ENCODE measurements at places on chromosomes 4 and X. TPM values are rescaled to one million over a fixed set of nuclear protein-coding genes. Genes with fewer than 3 reads are reported as not detected.

DNA sequence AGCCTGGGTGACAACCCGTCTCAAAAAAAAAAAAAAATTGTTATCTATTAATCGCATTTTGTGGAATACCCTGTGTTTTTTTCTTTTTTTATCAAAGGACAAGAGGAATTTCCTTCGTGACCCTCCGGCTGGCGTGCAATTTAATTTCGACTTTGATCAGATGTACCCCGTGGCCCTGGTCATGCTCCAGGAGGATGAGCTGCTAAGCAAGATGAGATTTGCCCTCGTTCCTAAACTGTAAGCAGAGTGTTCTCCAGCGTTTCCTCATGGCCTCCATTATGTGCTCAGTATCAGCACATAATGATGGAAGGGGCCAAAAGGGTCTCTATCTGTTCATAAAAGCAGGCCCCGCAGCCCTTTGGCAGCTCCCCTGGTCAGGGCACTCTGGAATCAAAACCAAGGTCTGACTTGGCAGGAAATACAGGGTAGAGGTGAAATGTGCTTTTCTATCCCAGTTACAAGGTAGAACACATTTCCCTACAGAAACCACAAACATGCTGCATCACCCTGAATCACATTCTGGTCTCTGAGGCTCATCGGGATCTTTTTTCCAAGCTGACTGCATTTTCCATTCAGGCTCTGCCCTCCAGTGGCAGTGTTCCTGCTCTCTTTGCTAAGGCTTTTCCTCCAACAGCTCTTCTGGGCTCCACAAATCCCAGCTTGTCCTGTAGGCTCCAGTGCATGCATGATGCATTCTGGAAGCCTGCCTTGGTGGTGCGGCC is 24.4 kb downstream of the SYAP1 start:
- DNase-seq = peak; percentile 30

- no peak for DNase-seq
Measured at GRCh38 chr4:86892636-86892960, 376 bp upstream of the C4orf36 start.

CLCN5 gene
- 5.2 TPM for total RNA-seq

- peak; percentile 23 for DNase-seq
Measured at GRCh38 chr4:174604198-174604597, 81.9 kb upstream of the HPGD start.

DNA sequence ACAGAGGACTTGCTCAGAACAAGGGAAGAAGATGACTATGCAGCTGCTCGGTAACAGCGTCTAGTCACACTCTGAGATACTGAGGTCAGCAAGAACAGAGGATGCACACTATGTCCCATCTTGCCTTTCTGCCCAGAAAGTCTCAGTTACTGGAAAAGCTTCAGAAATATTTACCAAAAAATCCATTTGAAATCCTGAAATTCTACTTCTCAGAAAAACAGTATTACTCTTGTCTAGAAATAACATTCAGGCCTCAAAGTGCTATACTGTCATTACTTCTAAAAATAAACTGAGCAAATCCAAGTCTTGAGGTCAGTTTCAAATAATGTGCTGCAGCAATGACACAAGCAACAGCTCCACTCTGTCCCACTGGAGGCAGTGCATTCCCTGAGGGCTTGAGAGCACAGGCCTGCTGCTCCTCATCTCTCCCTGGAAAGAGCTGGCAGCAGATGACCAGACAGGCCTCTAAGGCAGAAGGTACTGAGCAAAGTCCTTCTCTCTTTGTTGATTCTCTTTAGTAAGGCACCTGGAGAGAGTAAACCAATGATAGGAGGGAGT is 76.9 kb downstream of the CAMK2D start:
- peak; percentile 59 for DNase-seq

CENPE gene
- 4.3 TPM for total RNA-seq
